ENCODE measurements at places on chromosomes 13 and 19.

DNA sequence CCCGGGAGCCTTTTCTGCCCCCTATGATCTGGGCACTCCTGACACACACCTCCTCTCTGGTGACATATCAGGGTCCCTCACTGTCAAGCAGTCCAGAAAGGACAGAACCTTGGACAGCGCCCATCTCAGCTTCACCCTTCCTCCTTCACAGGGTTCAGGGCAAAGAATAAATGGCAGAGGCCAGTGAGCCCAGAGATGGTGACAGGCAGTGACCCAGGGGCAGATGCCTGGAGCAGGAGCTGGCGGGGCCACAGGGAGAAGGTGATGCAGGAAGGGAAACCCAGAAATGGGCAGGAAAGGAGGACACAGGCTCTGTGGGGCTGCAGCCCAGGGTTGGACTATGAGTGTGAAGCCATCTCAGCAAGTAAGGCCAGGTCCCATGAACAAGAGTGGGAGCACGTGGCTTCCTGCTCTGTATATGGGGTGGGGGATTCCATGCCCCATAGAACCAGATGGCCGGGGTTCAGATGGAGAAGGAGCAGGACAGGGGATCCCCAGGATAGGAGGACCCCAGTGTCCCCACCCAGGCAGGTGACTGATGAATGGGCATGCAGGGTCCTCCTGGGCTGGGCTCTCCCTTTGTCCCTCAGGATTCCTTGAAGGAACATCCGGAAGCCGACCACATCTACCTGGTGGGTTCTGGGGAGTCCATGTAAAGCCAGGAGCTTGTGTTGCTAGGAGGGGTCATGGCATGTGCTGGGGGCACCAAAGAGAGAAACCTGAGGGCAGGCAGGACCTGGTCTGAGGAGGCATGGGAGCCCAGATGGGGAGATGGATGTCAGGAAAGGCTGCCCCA lies 8.5 kb upstream of the CEACAM7 start:
- H3K36me3 ChIP-seq, result no peaks in the 10 kb centered on the region
- H3K4me3 ChIP-seq, result no peak overlapping the region
- no peak overlapping the region for H3K27ac ChIP-seq
- peaks cover 60% of the 10 kb centered on the region for H3K27me3 ChIP-seq

- peaks cover 100% of the 10 kb centered on the region for H3K36me3 ChIP-seq
- no peaks in the 10 kb centered on the region for H3K27me3 ChIP-seq
- no peak overlapping the region for H3K4me3 ChIP-seq
- no peak overlapping the region for H3K27ac ChIP-seq
- no peak for DNase-seq
- H3K4me1 ChIP-seq, result no peaks in the 10 kb centered on the region
These were observed 18.6 kb downstream of the IZUMO4 start for GRCh38 chr19:2115324-2115723.

GRCh38 chr13:49185264-49185663 lies 34.9 kb upstream of the MLNR start:
- H3K4me3 ChIP-seq, result no peak overlapping the region
- DNase-seq, result no peak
- H3K27ac ChIP-seq, result no peak overlapping the region
- H3K4me1 ChIP-seq, result no peaks in the 10 kb centered on the region
- H3K27me3 ChIP-seq, result no peaks in the 10 kb centered on the region

GRCh38 chr13:83992566-83993358 lies 110.5 kb upstream of the SLITRK1 start:
- H3K4me1 ChIP-seq, result no peaks in the 10 kb centered on the region
- H3K4me3 ChIP-seq, result no peak overlapping the region
- H3K27me3 ChIP-seq, result no peaks in the 10 kb centered on the region
- no peak for DNase-seq

GRCh38 chr13:39600766-39601165 lies 2.2 kb downstream of the LHFPL6 start:
- no peaks in the 10 kb centered on the region for H3K36me3 ChIP-seq
- H3K4me1 ChIP-seq, result peaks cover 68% of the 10 kb centered on the region
- no peak for DNase-seq
- H3K27me3 ChIP-seq, result no peaks in the 10 kb centered on the region
- no peak overlapping the region for H3K27ac ChIP-seq

DNA sequence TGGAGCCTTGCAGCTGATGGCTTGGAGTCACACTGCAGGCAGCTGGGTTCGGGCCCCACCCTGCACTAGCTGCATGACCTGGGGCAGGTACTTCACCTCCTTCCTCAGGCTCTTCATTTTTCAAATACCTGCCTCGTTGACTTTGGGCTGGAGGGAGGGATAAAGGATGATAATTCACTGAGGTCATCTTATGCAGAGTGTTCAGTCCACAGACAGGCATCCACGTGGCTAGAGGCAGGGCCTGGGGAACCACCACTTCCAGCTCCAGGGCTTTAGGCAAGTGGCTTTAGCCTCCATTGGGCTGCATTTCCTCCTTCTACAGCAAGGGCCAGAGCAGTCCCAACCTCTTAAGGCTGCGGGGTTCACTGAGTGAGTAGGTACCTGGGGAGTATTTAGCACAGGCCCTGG lies 84.8 kb downstream of the SIPA1L3 start:
- no peak overlapping the region for H3K4me3 ChIP-seq
- no peaks in the 10 kb centered on the region for H3K4me1 ChIP-seq
- no peak overlapping the region for H3K27ac ChIP-seq
- peaks cover 3% of the 10 kb centered on the region for H3K36me3 ChIP-seq
- no peaks in the 10 kb centered on the region for H3K27me3 ChIP-seq
- DNase-seq, result no peak

DNA sequence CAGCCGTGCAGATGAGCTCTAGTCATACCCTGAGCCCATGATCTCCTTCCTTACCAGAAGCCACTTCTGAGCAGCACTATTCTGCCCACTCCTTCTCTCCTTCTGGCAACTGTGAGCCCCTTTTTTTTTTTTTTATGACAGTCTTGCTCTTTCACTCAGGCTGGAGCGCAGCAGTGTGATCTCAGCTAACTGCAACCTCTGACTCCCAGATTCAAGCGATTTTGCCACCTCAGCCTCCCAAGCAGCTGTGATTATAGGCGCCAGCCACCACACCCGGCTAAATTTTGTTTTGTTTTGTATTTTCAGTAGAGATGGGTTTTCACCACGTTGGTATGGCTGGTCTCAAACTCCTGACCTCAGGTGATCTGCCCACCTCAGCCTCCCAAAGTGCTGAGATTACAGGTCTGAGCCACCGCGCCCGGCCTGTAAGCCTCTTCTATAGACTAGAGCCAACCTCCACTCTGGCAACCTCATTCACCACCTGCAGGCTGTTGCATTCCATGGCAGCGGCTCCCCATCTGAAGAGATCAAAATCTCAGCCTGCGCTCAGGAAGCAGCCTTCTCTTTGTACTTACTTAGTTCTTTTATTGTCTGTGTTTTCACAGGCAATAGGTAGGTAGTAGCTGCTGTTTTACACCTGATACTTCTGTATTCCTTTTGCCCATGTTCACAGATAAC lies 34.8 kb upstream of the NDFIP2 start:
- no peaks in the 10 kb centered on the region for H3K36me3 ChIP-seq
- H3K4me1 ChIP-seq, result no peaks in the 10 kb centered on the region
- no peak overlapping the region for H3K27ac ChIP-seq
- no peaks in the 10 kb centered on the region for H3K27me3 ChIP-seq
- no peak overlapping the region for H3K4me3 ChIP-seq
- no peak for DNase-seq

GRCh38 chr19:33520844-33521479 lies 629 bp downstream of the PEPD start:
- H3K4me1 ChIP-seq, result peaks cover 14% of the 10 kb centered on the region
- peak overlapping the region; percentile 80 for H3K27ac ChIP-seq
- H3K27me3 ChIP-seq, result no peaks in the 10 kb centered on the region
- peaks cover 4% of the 10 kb centered on the region for H3K36me3 ChIP-seq
- peak overlapping the region; percentile 98 for H3K4me3 ChIP-seq

- DNase-seq, result no peak
- peak overlapping the region; percentile 46 for H3K27ac ChIP-seq
- no peaks in the 10 kb centered on the region for H3K36me3 ChIP-seq
These were observed 21.0 kb downstream of the ZNF114 start for GRCh38 chr19:48290771-48291488.

- peaks cover 17% of the 10 kb centered on the region for H3K27me3 ChIP-seq
- DNase-seq, result no peak
- peaks cover 36% of the 10 kb centered on the region for H3K36me3 ChIP-seq
- peaks cover 22% of the 10 kb centered on the region for H3K4me1 ChIP-seq
- H3K27ac ChIP-seq, result peak overlapping the region; percentile 93
- peak overlapping the region; percentile 72 for H3K4me3 ChIP-seq
These were observed 588 bp downstream of the DNASE2 start for GRCh38 chr19:12880551-12881171.

DNA sequence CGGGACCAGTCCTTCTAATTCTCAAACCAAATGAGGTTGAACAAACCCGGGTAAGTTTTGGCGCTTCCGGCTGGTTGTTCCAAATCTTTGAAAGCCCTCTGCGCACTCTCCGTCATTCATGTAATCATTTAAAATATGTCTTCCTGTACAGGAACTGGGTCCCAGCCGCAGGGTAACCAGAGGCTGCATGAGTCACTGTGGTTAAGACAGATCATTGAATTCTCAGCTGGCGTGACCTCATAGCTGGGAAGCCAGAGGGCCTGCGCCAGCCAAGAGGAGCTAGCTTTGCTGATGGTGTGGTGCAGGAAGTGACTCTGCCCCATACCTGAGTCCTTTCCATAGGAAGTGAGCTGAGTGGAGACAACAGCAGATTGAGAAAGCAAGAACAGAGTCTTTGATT lies 135.2 kb downstream of the TSHZ3 start:
- DNase-seq, result no peak
- H3K4me1 ChIP-seq, result no peaks in the 10 kb centered on the region
- H3K36me3 ChIP-seq, result no peaks in the 10 kb centered on the region
- no peaks in the 10 kb centered on the region for H3K27me3 ChIP-seq
- no peak overlapping the region for H3K27ac ChIP-seq

DNA sequence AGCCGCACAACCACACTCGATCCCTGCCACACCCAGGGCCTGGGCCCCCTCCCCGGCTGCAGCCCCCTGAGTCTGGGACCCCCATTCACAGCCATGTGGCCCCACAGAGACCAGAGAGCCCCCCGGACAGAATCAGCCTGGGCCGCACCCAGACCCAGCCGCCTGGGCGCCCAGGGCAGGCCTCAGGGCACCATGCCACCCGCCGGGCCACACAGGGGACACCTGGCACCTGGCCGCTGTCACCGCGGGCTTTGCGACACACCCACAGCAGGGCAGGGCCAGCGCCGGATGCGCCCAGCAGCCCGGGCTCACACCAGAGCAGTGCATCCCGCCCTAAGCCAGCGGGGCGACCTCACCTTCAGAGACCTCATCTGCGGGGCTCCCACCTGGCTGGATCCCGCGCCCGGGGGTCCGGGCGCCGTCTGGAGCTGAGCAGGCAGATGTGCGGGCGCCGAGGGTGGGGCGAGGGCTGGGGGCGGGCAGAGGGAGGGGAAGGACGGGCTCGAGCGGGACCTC lies 443 bp downstream of the TBXA2R start:
- H3K27ac ChIP-seq, result peak overlapping the region; percentile 86
- DNase-seq, result no peak
- H3K4me3 ChIP-seq, result peak overlapping the region; percentile 83
- peaks cover 79% of the 10 kb centered on the region for H3K4me1 ChIP-seq
- H3K36me3 ChIP-seq, result peaks cover 6% of the 10 kb centered on the region

DNA sequence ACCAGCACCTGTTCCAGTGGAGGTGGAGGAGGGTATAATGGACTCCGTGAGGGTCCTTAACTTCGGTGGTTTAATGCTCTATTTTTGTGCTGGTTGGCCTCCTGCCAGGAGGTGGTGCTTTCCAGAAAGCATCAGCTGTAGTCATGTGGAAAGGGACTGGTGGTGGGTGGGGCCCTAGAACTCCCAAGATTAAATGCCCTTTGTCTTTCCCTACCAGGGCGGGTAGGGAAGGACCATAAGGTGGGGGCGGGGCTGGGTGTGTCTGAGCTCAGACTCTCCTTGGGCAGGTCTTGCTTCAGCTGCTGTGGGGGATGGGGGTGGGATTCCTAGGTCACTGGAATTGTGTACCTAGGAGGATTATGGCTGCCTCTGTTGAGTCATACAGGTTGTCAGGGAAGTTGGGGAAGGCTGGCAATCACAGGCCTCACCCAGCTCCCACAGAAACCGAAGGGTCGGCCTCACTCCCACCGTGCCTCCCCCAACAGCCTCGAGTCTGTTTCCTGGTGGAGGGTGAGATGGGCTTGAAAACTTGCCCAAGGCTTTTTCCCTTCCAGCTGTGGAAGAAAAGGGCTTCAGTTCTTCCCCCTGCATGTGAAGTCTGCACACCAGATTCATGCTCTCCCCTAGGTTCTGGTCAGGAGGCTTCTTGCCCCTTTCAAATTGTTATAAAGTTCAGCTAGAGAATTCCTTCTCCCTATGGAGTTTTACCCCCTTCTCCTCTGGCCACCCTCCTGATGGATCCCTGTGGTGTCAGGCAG lies 60.3 kb upstream of the CLDN10 start:
- H3K27ac ChIP-seq, result no peak overlapping the region
- no peaks in the 10 kb centered on the region for H3K27me3 ChIP-seq
- no peak for DNase-seq
- no peaks in the 10 kb centered on the region for H3K4me1 ChIP-seq

- H3K4me3 ChIP-seq, result no peak overlapping the region
- H3K27ac ChIP-seq, result no peak overlapping the region
- H3K27me3 ChIP-seq, result no peaks in the 10 kb centered on the region
- H3K4me1 ChIP-seq, result no peaks in the 10 kb centered on the region
- DNase-seq, result no peak
These were observed 952.4 kb downstream of the PCDH17 start for GRCh38 chr13:58583966-58584365.

- no peak overlapping the region for H3K4me3 ChIP-seq
- no peaks in the 10 kb centered on the region for H3K27me3 ChIP-seq
- peak overlapping the region; percentile 74 for H3K27ac ChIP-seq
- H3K36me3 ChIP-seq, result peaks cover 35% of the 10 kb centered on the region
- DNase-seq, result no peak
These were observed 122.2 kb downstream of the KDM4B start for GRCh38 chr19:5091018-5091683.

DNA sequence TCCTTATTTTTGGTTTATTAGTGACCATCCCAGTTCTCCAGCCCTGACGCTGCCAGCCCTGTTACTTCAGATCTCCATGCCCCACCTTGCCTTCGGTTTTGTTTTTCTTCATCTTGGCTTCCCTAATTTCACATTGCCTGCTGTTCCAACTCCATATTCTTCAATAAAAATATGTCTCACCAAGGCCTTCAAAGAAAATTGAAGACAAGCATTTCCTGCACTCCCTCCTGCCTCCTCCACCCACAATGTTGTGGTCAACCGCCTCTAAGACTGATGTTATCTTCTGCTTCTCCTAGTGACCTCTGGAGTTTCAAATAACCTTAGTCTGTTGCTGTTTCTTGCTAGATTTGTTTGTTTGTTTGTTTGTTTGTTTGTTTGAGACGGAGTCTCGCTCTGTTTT lies 14.6 kb downstream of the PLD3 start:
- no peak overlapping the region for H3K4me3 ChIP-seq
- H3K4me1 ChIP-seq, result peaks cover 5% of the 10 kb centered on the region
- DNase-seq, result no peak
- peaks cover 5% of the 10 kb centered on the region for H3K36me3 ChIP-seq
- H3K27me3 ChIP-seq, result no peaks in the 10 kb centered on the region

- no peak for DNase-seq
- H3K36me3 ChIP-seq, result peaks cover 50% of the 10 kb centered on the region
- H3K4me3 ChIP-seq, result no peak overlapping the region
These were observed 28.1 kb upstream of the ZNF527 start for GRCh38 chr19:37342753-37343152.

GRCh38 chr13:27176470-27177410 lies 5.1 kb upstream of the USP12 start:
- no peaks in the 10 kb centered on the region for H3K27me3 ChIP-seq
- no peak overlapping the region for H3K4me3 ChIP-seq
- DNase-seq, result no peak
- H3K36me3 ChIP-seq, result no peaks in the 10 kb centered on the region
- peaks cover 7% of the 10 kb centered on the region for H3K4me1 ChIP-seq
- no peak overlapping the region for H3K27ac ChIP-seq

Measured in esophagus muscularis mucosa (tissue), 4 donors.